ENCODE measurements at places on chromosomes 12 and 14.

- DNase-seq, result no peak
Measured at GRCh38 chr12:68065687-68066086, 76.4 kb downstream of the IFNG-AS1 start.

DNA sequence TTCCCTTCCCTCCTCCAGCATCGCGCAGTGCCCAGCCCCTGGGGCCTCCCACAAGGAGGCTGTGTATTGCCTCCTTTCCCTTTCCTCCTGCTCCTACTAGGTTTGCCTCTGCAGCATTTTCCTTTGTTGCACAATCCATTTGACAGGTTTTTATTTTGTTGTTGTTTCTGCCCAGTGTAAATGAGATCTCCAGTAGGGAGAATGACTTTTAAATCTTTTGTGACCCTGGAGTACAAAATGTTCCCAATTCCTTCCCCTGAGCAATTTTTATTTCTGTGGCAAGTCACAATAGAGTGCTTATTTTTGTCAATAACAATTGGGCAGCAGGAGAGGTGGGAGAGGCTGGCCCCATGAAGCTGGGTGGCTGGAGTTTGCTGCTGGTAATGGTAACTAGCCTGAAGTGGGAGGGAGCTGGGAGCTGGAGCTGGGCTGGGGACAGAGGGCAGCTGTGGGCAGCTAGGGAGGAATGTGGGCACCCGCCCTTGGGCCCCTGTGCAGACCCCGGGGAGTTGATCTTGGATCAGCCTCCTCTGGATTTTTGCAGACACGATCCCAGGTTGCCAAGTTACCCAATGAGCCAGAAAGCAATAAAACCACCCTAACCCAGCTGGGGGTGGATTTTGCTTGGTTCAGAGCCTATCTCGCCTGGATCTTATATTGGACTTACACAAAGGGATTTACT is 160.1 kb downstream of the KTN1 start:
- no peak for DNase-seq

DNA sequence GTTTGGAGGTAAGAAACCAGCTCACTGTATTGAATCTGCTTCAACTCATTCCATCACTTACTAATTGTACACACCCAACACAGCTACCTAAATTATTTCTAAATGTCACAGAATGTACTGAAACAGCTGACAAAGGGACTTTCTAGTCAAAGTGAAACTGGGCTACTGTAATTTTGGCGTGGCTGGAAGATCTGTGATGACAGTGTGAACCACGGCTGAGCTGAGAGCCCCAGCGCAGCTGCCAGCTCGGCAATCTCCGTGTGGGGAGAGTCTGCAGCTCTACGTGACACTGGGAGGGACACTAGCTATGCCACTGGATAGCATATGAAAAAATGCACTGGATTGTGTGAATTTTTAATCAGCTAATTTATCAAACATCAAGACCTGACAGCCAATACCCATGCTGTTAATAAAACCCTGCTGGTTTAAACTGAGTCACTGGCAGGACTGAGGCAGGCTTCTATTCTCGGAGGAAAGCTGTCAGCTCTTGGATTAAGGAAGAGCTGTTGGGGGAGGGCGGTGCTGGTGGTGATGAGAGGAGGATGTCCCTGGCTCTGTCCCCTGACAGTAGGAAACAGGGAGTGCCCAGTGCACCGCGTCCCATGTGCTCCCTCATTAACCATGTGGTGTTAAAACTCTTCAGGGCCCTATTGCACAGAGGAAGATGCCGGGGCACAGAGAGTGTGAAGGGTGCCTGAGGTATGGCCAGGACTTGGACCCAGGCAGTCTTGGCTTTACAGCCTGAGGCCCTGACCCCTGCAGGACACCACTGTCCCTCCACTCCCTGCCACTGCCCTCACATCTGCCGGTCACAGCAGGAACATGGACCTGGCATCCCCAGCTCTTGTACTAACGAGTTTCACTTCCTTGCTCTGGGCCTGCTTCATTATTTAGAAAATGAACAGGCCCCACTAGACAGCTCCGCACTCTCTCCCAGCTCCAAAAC is 13.3 kb downstream of the SLC15A4 start:
- no peak for DNase-seq

GRCh38 chr12:52950553-52950952 is 1.6 kb downstream of the KRT18 start:
- no peak for DNase-seq

GRCh38 chr12:79331870-79332269 is 358.9 kb downstream of the PAWR start:
- no peak for DNase-seq

- DNase-seq, result no peak
Measured at GRCh38 chr14:106489112-106489881, 962.9 kb downstream of the TMEM121 start.

DNA sequence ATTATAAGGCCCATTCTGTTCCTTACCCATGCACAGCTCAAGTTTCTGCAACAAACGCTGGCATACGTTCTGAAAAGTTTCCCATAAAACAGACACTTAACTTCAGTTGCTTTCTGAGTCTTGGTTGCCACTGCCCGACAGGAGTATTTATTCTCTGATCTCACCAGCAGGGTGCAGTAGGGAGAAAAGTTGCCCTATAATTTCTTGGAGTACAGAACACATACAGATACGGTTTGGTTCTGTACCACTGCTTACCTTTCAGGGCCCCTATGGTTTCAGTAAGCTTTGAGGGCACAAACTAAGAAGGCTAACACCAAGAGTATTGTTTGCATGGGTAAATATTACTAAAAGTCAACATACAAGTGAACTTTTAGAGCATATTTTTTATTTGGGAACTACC is 77.9 kb downstream of the SPATA7 start:
- no peak for DNase-seq

- no peak for DNase-seq
Measured at GRCh38 chr12:27968972-27969623, 3.4 kb downstream of the PTHLH start.

GRCh38 chr14:32007755-32008362 is 69.2 kb upstream of the ARHGAP5 start:
- no peak for DNase-seq

- DNase-seq, result no peak
Measured at GRCh38 chr12:107099917-107100316, 6.6 kb upstream of the CRY1 start.

- DNase-seq, result peak; percentile 45
Measured at GRCh38 chr14:21894003-21894897, 220.6 kb upstream of the OR4E1 start.

DNA sequence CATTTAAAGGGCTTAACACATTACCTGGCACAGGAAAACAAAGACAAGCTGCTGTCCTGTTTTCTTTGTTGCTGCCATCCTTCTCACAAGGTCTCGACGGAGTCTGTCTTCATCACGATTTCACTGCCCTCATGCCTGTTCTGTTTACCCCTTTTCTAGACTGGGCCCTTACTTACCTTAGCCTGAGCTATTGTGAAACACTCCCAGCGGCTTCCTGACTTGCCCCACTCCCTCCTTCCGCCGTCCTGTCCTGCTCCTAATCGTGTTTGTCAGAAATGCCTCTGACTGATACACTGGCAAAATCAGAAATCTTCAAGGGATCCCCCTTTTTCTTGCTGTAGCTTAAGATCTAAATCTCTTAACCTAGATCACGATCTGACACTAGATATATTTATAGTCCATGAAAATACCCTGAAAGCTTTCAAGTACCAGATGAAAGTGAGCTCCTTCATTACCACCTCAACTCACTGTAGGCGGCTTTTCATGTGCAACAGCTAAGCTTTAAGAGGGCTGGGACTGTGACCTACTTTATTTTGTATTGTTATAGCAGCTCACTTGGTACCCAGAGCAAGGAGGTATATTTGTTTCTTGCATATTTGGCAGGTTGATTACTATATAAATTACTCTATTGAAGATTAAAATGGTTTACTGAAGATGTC is 32.1 kb downstream of the TECPR2 start:
- no peak for DNase-seq

DNA sequence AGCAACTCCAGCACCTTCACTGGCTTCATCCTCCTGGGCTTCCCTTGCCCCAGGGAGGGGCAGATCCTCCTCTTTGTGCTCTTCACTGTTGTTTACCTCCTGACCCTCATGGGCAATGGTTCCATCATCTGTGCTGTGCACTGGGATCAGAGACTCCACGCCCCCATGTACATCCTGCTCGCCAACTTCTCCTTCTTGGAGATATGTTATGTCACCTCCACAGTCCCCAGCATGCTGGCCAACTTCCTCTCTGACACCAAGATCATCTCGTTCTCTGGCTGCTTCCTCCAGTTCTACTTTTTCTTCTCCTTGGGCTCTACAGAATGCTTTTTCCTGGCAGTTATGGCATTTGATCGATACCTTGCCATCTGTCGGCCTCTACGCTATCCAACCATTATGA is 6.8 kb downstream of the OR11G2 start:
- no peak for DNase-seq

- no peak for DNase-seq
Measured at GRCh38 chr12:57483466-57483865, 3.8 kb upstream of the ARHGAP9 start.

- no peak for DNase-seq
Measured at GRCh38 chr12:104143002-104143401, 5.0 kb upstream of the NFYB start.

DNA sequence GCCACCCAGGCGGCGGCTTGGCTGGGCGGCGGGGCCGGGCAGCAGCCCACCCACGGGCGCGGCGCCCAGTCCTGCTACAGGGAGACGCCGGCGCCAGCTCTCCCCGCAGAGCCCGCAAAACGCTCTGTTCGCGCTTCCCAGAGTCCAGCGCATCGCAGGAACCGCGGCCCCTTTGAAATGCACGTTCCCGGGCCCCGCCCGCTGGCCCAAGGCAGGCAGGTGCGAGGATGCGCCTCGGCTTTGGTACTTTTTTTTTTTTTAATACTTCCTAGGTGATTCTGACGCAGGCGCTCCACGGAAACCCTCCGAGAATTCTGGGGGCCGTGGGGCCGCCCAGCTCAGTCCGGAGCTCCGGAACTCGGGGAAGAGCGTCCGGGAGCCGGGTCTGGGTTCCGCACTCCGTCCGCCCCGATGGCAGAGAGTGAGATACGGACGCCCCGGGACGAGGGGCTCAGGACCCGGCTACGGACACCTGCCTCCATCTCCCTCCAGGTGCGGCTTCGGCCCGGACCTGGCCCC is 483 bp downstream of the POC1B start:
- no peak for DNase-seq

- no peak for DNase-seq
Measured at GRCh38 chr14:71554959-71555612, 377.1 kb upstream of the RGS6 start.

GRCh38 chr14:102450206-102451063 is 59.1 kb downstream of the ANKRD9 start:
- no peak for DNase-seq

GRCh38 chr12:50065726-50066310 is 8.4 kb downstream of the ASIC1 start:
- DNase-seq, result no peak

DNA sequence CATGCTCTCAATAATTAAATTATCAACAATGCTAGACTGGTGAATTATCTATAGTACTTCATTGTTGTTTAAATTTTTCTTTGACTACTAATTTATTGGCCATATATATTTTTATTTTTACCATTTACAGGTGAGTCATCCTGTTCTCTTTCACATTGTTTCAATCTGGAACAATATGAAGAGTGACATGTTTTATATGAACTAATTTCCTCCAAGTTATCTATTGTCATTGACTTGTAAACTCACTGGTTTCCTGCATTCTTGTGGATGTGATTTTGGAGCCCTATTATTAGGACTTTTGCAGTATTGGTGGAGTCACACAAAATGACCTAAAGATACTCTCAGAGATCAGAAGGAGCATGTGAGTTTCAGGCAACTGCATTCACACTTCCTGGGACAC is 297.7 kb downstream of the AEBP2 start:
- DNase-seq, result no peak

- no peak for DNase-seq
Measured at GRCh38 chr12:28223858-28224257, 33.6 kb downstream of the CCDC91 start.

DNA sequence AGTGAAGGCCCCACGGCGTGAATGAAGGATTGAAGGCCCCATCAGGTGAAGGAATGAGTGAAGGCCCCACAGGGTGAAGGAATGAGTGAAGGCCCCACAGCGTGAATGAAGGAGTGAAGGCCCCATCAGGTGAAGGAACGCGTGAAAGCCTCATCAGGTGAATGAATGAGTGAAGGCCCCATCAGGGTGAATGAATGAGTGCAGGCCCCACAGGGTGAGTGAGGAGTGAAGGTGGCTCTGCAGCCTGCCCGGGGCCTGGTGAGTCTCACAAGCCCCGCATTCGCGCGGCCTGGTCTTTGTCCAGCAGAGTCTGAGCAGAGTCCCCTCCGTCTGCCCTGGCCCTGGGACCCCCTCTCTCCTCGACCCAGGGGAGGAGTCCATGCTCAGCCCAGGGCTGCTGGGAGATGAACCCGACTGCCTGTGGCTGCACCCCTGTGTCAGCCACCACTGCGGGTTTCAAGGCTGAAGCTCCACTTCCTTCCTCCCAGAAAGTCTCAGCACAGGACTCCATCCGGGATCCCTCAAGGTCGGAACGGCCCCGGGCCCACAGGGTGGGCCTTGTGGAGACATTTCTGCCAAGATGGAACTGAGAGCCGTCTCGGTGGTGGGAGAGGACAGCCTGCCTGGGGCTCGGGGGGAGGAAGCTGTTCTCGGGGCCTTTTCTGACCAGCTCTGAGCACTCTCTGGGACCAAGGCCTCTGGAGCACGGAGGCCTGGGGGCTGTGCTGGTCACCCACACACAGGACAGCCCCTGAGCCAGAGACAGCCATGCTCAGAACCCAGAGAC is 37.4 kb upstream of the TMEM179 start:
- no peak for DNase-seq

GRCh38 chr12:80277732-80278131 is 166.3 kb upstream of the PTPRQ start:
- DNase-seq, result no peak

DNA sequence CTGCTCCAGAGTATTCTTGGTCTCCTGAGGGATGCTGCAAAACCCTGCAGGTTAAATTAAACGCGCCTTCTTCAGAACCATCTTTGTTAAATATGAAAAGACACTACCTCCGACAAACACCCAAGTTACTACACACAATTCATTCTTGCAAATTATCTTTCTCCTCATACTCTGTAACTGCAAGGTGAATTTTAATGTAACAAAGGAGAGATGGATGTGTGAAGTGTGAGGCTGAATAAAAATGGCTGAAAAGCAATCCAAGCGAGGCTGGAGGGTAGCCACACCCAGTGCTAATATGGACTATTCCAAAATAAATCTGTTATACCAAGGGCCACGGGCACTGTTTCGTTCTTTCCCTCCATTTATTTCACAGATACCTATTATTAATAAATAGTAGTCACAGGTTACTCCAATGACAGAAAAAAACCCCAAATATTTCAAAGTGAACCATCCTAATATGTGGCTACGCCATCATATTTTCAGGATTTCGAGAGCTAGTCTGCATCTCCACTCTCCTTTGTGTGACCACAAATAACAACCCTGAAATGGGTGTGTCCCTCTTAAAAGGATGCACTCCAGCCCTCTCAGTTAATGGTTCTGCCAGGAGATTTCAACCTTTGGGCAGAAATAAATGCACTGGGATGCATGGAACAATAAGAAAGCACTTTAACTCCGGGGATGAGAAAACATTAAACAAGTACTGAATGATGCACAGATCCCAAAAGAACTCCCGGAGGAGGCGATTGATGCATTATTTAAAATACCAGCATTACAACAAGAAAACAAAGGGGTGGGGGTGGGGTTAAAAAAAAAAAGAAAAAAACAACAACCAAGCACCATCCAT is 53.1 kb upstream of the CCDC175 start:
- DNase-seq, result no peak
